ENCODE measurements at places on chromosomes 12 and 14.
A peak's percentile ranks its signal among the peaks of the same experiment; 100 is the strongest.

DNA sequence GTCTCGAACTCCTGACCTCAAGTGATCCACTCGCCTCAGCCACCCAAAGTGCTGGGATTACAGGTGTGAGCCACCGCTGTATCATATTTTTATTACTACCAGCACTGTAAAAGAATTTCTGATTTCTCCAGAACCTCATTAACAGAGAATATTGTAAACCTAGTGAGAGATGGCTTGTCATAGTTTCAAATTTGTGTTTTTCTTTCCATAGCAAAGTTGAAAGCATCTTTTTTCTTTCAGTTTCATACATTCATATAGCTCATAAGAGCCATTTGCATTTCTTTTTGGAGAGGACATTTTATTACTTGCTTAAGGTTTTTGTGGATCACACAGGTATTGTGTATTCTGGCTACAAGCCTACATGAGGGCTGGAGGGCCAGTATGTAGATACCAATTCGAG, 58.0 kb downstream of the MIS18BP1 start:
- no peak for DNase-seq

DNA sequence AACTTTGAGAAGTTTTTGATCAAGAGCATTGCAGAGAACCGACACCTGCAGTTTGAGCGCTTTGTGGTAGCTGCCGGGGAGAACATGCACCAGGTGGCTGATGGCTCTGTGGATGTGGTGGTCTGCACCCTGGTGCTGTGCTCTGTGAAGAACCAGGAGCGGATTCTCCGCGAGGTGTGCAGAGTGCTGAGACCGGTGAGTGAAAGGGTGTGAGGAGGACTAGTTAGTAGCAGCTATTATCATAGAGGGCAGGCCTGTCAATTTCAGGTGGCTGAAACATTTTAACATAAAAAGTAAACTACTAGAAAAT, 27.0 kb upstream of the HIGD1C start:
- peak; percentile 41 for DNase-seq

DNA sequence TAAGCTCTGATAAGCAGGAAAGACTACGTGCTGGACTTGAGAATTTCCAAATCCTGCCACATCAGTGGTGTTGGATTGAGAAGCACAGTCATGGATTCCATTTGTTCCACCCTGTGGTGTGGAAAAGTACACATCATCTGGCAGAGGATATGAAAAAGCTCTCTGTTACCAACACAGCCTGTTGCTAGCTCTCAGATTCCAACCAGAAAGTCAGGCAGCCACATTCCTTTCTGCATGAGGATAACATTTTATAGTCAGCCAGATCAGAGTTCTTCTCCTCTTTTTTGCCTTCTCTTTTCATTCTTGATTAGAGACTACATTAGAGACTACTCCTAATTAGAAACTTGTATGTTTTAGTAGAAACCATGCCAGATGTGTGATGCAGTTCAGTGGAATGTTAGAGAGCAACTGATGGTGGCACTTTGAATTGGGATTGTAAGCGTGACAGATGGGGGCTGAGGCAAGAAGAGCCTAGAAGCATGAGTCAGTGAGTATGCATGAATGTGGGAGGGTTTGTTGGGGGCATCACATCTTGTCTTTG, 61.2 kb upstream of the STXBP6 start:
- DNase-seq, result no peak

DNA sequence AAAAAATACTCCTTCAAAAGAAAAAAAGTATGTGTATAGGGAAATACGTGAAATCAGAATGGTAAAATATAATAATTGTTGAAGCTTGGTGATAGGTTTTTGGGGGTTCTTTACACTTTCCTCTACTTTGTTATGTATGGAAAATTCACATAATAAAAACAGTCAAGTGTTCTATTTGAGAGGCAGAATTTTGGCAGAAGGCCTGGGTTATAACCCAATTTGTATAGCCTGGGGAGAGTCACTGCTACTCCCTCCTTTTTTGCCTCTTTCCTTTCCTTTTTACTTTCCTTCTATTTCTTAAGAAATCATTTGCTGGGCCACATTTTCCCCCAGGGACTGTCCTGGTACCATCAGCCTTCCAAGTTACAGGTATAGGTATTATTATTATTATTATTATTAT, 105.7 kb downstream of the CRADD start:
- DNase-seq, result no peak

DNA sequence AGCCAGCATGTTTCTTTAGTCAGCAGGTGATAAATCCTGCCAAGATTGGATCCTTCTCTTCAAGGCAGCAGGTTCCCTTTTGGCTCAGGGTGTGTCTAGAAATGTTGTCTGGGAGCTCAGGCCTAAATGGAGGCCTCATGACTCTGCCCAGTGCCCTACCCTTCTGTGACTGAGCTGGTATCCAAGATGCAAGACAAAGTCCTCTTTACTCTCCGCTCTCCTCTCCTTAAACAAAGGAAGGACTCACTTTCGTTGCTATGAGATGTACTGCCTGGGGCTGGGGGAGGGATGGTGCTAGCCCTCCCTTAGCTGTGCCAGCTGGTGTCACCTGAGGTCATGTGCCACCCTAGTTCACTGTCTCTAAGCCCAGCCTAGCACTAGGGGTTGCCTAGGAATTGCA, 13.8 kb upstream of the TMPRSS12 start:
- no peak for DNase-seq

- no peak for DNase-seq
Observed at GRCh38 chr12:131784909-131785762, 43.1 kb upstream of the MMP17 start.

- DNase-seq, result no peak
Observed at GRCh38 chr12:16030744-16031143, 119.6 kb downstream of the DERA start.

DNA sequence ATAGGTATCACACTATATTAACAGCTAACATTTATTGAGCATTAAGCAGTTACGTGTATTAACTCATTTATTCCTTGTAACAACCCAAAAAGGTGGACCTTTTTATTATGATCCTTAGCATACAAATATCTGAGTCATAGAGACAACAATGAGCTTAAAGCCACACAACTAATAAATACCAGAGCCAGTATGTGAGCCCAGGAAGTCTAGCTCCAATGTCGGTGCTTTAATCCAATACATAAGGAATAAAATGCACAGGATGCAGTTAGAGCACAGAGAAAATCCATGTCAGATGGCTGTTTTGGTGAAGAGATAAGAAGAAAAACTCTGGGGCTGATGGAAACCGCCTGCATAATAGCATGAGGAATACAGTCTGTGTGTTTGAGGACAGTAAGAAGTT, 888.6 kb downstream of the TMTC2 start:
- no peak for DNase-seq

DNA sequence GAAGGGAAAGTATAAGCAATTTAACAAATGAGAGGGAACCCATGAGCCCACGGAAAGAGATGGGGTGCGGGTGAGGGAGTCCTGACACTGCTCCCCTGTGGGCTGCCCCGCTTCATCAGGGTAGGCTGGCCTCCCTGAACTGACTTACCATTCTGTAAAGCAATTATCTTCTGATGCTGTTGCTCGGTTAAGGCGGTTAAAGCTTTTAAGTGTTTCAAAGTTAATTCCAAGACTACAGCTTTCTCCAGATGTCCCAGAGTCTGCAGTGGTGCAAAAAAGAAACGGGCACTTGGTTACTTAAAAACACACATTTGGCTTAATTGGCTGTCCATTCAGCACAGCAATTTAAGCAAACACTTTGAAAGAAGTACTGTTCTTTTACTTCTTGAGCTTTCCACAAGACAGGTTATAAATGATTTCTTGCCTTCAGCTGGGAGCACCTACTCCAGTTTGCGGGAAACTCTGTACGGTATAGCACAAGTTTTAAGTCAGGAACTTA, 1.3 kb downstream of the BHLHE41 start:
- DNase-seq, result no peak

- DNase-seq, result peak; percentile 88
Observed at GRCh38 chr14:23544511-23545447, 6.8 kb downstream of the ZFHX2 start.

GRCh38 chr14:76774821-76775694, 13.8 kb downstream of the VASH1 start:
- no peak for DNase-seq

GRCh38 chr12:17810399-17810798, 279.6 kb downstream of the RERGL start:
- peak; percentile 14 for DNase-seq

GRCh38 chr12:4272424-4273272, 914 bp upstream of the CCND2 start:
- DNase-seq, result no peak

GRCh38 chr12:3405821-3406220, 85.2 kb upstream of the PRMT8 start:
- no peak for DNase-seq

DNA sequence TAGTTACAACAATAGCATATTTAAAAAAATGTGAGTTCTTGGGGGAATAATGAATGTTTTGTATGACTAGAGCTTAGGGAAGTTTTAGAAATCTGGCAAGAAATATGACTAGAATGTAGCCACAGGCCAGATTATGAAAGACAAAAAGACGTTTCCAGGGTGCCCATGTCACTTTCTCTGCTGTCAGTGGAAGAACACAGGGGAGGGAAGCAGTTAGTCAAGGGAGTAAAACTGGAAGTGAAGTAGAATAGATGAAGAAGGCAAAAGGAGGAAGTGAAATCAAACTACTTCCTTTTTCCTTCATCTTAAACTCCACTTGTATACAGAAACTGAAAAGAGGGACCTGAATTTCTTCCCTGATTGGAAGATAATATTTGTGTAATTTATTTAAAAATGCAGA, 81.2 kb upstream of the ATP2B1 start:
- no peak for DNase-seq

- no peak for DNase-seq
Observed at GRCh38 chr12:92955997-92956663, 27.0 kb upstream of the EEA1 start.

- DNase-seq, result no peak
Observed at GRCh38 chr12:104427547-104427938, 29.2 kb upstream of the CHST11 start.

DNA sequence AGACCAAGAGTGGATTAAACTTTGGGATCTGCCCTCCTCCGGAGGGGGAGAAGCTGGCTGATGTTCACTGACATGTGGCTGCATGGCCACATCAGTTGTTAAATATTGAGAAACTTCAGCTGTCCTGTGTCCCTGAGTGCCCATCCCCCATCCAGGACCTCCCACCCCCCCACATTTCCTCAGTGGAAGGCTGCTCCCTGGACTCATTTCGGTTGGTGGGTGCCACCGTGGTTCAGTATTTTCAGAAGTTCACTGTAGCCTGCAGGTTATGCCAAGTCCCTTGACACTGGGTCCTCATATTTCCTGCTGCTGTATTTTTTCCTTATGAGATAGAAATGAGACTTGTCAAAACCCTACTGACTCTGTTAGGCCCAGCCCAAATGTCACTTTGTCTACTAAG, 302.4 kb downstream of the CACNA1C start:
- no peak for DNase-seq

DNA sequence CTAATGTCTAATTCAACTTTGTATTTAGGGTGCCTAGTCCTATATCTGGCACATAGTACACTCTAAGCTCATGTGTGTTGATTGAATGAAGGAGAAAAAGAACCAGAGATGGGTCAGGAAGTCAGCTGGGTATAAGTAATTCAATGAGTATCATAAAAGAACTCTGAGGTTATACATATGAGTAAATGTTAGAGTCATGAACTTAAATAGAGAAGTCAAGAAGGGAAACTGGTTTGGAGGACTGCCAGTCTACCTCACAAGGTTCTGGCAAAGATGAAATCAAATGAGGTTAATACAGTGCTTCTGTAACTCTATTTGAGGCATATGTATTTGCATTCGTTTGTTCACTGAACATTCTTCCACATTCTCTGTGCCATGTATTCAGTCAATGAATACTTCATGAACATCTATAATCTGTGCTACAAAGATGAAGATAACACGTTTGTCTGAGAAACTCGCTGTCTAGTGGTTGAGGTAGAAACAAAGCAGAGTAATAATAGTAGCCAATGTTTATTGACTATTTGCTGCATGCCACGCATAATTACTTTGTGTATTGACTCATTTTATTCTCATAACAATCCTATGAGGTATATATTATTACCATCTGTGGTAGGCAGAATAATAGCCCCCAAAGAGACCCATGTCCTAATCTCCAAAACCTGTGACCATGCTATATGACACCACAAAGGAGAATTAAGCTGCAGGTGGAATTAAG, 88.9 kb downstream of the PTGER2 start:
- no peak for DNase-seq

DNA sequence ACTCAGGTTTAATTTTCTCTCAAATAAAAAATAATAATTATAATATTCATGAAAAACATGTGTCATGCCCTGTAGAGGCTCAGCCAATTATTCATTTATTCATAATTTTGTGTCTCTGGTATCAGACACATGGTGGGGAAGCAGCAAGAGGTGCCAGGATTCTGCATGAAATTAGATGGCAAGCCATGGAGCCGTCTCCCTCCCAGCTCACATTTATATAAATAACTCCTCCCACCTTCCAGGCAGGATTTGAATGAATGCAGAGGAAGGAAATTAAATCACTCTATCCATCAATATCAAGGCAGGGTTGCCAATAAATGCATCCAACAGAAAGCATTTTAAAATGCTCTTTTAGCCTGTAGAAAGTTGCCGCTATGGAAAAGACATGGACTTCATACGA, 98.1 kb downstream of the PTPRR start:
- no peak for DNase-seq

GRCh38 chr14:51697848-51698247, 46.1 kb downstream of the FRMD6 start:
- DNase-seq, result no peak

DNA sequence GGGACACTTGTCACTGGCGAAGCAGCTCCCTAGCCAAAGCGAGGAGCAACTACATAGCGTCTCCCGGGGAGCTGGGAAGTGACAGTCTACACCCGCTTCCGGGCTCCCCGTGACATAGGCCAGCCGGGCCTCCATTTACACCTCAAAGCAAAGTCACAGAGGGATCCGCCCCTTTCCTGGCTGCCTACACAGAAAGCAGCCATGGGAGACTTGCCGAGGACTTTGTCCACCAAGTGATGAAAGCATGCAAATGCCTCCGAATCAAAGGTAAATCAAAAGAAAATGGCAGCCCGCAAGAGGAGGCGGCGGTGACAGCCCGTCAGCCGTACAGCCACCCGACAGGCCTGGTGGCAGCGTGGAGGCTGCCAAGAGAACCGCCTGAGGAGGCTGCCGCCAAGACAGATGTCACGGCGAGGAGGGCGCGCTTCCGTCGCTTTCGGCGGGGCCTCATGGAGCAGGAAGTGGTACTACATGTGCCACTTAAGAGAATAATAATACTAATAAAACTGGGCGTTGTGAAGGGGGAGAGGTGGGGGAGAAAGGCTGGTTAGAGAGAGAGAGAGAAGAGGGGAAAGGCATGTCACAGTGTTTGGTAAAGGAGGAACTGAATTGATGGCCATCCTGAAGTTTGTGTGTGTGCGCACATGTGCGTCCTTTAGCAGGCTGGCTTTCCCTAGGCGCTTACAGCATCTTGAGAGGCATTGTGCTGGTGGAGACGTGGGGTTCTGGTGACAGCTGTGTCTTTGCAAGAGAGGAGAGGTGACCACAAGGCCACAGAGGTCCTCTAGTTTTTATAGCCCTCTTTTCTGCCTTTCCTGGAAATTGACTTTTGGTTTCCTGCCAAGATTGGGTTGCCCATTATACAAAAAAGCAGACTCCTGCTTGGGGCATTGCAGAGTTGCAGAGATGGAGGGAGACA, 661.7 kb downstream of the VRK1 start:
- DNase-seq, result peak; percentile 49
